ENCODE measurements at places on chromosomes 6 and 20. TPM values are rescaled to one million over a fixed set of nuclear protein-coding genes. Genes with fewer than 3 reads are reported as not detected.

Gene TREM1
- not detected for polyA plus RNA-seq

Gene LTB
- 3,276 TPM for polyA plus RNA-seq

Gene MOG
- not detected for polyA plus RNA-seq

Gene GATA5
- polyA plus RNA-seq = not detected

Gene PRPF6
- 63.8 TPM for polyA plus RNA-seq

Gene TBC1D32
- polyA plus RNA-seq = not detected

Gene MMP24
- polyA plus RNA-seq = 0.07 TPM

Gene GPX5
- polyA plus RNA-seq = not detected

Gene CFAP206
- polyA plus RNA-seq = not detected

Gene LAMA5
- not detected for polyA plus RNA-seq

Gene HSPA1L
- polyA plus RNA-seq = 1.1 TPM

Gene TRIM38
- 10.0 TPM for polyA plus RNA-seq

Gene SERINC3
- 184 TPM for polyA plus RNA-seq

Gene ABHD16A
- 46.8 TPM for polyA plus RNA-seq

Gene SUMO4
- polyA plus RNA-seq = not detected

Gene RAET1E
- polyA plus RNA-seq = not detected

Gene HTR1E
- polyA plus RNA-seq = not detected

Gene MUCL3
- not detected for polyA plus RNA-seq

Gene ADGRF4
- polyA plus RNA-seq = not detected

Gene HSPA1B
- polyA plus RNA-seq = 1.9 TPM

Gene FHL5
- not detected for polyA plus RNA-seq

Gene CAP2
- not detected for polyA plus RNA-seq

Gene FAM217A
- not detected for polyA plus RNA-seq

Gene CTAGE9
- polyA plus RNA-seq = not detected

Gene FERMT1
- polyA plus RNA-seq = not detected

Gene MARCKS
- polyA plus RNA-seq = 0.18 TPM

Gene PTK6
- 0.59 TPM for polyA plus RNA-seq

Gene GPSM3
- polyA plus RNA-seq = 110 TPM

Gene L3MBTL3
- 2.6 TPM for polyA plus RNA-seq

Gene RIPPLY2
- polyA plus RNA-seq = not detected

Gene POFUT1
- 13.0 TPM for polyA plus RNA-seq

Gene CLVS2
- not detected for polyA plus RNA-seq

Gene NOTCH4
- 0.70 TPM for polyA plus RNA-seq

Gene SMAP1
- 27.0 TPM for polyA plus RNA-seq

Gene PTCHD4
- polyA plus RNA-seq = not detected

Gene BANF2
- polyA plus RNA-seq = not detected

Gene ZFP57
- polyA plus RNA-seq = 3.0 TPM

Gene RUNX2
- polyA plus RNA-seq = 4.5 TPM

Gene TAGAP
- polyA plus RNA-seq = 276 TPM

Gene DYNLRB1
- 237 TPM for polyA plus RNA-seq

Gene OR2J3
- not detected for polyA plus RNA-seq

Gene LPA
- not detected for polyA plus RNA-seq

Gene ESR1
- polyA plus RNA-seq = 1.1 TPM

Gene ZC3H12D
- polyA plus RNA-seq = 3.1 TPM

Gene SCGN
- polyA plus RNA-seq = not detected
